ENCODE measurements at places on chromosomes 7 and 10.

GRCh38 chr7:22267930-22268615 lies 88.9 kb downstream of the RAPGEF5 start:
- no peak for DNase-seq

- DNase-seq, result no peak
These were observed 14.0 kb upstream of the INSIG1 start for GRCh38 chr7:155283565-155284194.

GRCh38 chr7:124655990-124656389 lies 109.6 kb downstream of the GPR37 start:
- DNase-seq, result peak; percentile 90

DNA sequence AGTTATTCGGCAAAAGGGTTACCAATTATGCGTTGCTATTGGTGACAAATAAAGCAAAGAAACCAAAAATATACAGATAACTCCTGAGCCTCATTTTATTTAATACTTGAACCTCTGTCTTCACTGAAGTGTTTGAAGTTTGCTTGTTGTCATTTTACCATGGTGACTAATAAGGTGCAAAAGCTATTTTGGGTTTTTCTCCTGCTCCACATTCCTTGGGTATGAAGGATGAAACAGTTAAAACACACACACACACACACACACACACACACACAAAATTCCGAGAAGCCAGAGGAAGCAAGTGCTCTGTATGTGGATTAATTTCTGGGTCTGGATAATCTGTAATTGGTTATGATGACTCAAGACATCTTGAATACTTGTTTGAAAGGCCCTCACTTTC lies 246.5 kb downstream of the COBL start:
- no peak for DNase-seq

GRCh38 chr10:12390733-12391132 lies 41.4 kb downstream of the CAMK1D start:
- DNase-seq, result no peak

DNA sequence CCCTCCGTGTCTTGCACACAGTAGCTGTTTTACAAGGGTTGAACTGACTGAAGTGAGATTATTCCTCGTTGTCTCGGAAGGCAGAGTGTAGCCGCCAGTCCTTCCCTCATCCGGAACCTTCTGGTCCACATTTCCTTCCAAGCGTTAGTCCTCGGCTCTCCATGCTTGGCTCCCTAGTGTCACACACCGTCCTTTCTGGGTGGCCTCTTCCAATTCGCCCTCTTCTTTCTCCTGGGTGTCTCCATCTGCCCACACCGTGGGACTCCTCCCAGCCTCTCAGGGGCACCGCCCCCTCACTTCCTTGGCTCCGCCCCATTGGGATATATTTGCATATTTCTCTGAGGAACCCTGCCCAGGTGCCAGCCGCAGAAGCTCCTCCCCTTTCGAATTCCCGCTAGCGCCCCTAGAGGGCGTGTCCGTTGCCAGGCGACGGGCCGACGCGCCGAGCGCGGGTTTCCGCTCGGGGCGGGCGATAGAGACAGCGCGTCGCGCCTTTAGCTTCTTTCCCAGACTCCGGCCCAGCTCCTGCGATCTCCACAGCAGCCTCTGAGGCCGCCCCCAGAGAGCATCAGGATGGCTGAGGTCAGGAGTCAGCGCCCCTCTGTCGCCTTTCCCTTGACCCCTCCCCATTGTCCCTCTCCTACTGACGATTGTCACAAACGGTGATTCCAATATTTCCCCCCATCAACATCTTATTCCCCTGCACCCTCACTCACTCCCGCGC lies at the start of gene CFAP58:
Gene CFAP58, plus strand, starts transcription at position 509 of the 724 bp plus-strand sequence. Its CDS starts 65 bp downstream, at position 574.
- DNase-seq, result peak; percentile 58

GRCh38 chr10:324593-324992 lies 189.3 kb downstream of the ZMYND11 start:
- DNase-seq, result no peak

DNA sequence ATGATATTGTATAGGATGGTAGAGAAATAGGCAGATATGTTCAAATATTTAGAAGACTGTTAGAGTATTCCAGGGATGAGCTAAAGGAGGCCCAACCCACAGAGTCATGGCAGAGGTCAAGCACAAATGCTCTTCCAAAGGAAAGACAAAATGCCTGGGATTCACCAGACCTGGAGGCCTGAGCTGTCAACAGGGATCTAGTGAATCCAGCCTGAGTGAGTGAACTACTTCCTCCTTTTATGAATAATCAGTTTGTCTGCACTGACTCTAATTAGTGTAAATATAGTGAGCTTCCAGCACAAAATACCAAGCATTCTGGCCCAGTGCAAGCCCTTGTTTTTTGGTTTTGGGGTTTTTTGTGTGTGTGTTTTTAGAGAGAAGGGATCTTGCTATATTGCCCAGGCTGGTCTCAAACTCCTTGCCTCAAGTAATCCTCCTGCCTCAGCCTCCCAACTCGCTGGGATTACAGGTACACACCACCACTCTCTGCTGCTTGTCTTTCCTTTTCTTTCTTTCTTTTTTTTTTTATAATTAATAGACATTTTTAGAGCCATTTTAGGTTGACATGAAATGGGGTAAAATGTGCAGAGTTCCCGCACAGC lies 244.4 kb downstream of the SKIDA1 start:
- no peak for DNase-seq

DNA sequence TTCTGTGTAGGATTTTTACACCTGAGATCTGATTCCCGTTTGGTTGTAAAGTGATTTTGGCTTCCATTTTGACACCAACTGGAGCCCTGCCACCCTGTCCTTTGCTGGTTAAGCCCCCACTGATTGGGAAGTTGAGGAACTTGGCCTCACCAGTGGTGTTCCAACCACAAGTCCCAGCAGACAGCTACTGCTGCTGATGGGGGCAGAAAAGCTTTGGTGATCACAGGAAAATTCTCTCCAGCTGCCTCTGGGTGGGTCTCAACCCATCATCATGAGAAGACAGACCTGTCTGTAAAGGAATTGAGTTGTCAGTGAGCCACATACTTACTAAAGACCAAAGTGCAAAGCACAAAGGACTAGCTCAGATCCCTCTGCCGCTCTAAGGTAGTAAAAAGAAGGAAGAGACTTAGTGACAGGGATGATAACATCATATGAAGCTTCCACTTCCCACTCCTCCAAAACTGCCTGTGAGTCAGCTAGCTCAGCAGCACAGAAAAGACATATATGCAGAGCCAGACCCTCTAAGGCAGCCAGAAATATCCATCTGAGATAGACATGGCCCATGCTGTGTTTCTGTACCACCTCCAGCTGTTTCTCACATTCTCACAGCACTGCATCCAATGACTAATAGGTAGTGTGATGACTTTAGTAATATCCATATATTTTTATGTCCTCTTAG lies 22.4 kb upstream of the LRRC17 start:
- no peak for DNase-seq

DNA sequence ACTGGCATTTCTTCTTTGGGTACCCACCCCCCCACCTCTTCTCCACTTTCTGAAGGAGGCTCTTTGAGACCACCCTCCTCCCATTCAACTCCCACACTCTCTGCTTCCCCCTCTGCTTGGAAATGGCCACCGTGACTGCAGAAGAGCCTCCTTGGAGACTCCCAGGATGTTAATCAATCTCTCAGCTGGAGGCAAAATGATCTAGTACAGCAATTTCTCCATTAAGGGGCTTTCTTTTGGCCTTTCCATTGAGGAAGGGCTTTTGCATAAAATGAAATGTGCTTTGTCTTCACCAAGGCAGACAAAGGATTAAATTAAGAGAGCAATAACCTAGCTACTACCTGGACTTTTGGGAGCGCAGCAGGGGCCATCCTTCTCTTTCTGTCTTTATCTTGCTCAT lies 26.1 kb downstream of the CDHR3 start:
- no peak for DNase-seq

- DNase-seq, result no peak
These were observed 6.0 kb downstream of the LDB1 start for GRCh38 chr10:102113956-102114857.

DNA sequence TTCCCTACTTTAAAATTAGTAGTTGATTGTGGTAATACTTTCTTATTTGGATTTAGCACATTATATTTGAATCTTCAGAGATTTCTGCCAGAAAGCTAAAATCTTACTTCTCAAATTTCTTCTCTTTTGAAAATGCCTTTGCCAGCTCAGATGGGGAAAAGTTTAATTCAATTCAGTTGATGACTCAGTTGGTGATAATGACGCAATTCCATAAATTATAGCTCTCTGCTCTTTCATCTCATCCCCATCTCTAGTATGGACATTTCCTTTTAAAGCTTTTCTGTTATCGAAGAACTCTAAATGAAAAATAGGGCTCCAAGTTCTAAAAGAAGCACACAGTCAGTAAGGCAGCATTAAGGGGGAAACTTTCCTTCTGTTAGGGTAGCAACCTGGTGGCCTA lies 25.5 kb downstream of the RNLS start:
- no peak for DNase-seq

DNA sequence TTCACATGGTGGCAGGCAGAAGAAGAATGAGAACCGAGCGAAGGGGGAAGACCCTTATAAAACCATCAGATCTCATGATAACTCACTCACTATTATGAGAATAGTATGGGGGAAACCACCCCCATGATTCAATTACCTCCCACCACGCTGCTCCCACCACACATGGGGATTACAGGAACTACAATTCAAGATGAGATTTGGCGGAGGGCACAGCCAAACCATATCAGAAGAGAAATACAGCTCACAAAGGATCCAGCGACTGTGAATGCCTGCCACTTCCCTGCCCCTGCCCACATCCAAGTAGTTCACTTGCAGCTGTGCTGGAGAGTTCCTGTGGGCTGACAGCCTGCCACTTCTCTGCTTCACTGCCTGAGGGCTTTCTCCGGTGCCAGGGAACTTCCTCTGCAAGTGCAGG lies 148.7 kb downstream of the C7orf25 start:
- DNase-seq, result no peak

GRCh38 chr10:106557053-106557452 lies 607.5 kb downstream of the SORCS1 start:
- no peak for DNase-seq

DNA sequence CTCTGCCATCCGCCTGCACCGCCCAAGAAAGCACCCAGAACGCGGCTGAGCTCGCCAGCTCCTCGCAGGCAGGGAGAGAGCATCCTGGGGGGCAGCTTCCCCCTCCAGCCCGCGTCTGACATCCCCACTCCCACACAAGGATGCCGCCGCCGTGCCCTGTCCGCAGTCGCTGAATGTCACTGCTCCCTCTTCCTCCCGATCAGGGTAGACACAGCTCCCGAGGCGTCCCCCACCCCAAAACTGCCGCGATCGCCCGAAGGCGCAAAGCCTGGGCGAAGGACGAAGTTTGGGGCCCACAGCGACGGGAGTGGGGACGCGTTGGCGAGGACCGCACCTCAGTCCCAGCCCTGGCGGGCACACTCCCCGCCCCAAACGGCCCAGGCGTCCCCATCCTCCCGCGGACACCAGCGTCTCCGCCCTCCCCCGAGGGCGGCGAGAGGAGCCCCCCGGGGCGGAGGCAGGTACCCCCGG lies 1.5 kb upstream of the KAT6B start:
- no peak for DNase-seq

DNA sequence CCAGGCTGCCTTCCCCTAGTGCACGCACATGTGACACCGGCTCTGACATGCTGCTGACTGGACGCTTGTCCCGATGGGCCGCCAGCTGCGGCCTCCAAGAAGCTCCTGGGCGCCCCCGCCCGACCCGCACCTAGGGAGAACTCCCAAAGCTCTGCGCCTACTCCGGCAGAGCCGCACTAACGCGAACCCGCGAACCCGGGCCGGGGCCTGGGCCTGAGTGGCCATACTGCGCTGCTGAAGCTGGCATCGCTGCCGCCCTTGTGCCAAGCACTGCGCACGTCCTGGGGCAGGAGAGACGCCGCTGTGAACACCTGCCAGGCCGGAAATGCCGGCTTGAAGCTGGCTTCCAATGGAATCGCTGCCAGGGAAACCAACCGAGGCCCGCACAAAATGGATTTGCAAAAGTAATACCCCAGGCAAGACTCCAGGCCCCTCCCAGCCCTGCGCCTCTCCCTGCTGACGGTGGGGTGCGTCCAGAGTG lies 85.1 kb downstream of the WASHC2A start:
- DNase-seq, result no peak

DNA sequence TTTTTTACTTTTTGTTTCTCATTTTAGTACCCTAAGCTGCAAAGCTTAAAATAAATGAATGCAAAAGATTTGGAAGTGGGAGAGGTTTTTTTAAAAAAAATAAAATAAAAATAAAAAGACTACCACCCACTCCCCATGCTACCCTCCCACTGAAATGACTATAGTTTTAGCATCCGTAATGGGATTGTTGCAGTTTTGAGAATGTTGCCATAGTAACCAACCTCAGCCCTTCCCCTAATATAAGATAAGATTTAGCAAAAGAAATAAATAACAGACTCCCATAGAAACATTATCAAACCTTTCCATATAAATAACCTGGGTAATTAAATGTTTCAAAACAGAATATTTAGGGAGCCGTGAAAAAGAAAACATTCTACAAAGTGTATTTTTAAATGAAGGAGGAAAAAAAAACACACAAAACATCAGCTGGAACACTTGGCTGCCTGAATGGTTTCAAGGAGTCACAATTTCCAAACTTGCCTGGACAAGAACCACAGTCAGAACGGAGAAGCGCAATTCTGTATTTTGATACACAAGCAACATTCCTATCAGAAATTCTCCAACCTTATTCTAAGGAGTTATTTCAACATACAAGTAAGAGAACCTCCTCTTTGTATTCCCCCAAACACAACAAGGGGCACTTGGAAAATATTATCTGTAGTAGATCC lies 57.4 kb downstream of the DGKI start:
- no peak for DNase-seq

- no peak for DNase-seq
These were observed 493.3 kb upstream of the SORCS1 start for GRCh38 chr10:107657851-107658250.

GRCh38 chr7:17039372-17039771 lies 157.6 kb upstream of the AGR3 start:
- DNase-seq, result no peak

- DNase-seq, result peak; percentile 27
These were observed 14.2 kb upstream of the SYPL1 start for GRCh38 chr7:106126170-106126938.

- DNase-seq, result no peak
These were observed 19.7 kb upstream of the SLC18A2 start for GRCh38 chr10:117221156-117221711.

DNA sequence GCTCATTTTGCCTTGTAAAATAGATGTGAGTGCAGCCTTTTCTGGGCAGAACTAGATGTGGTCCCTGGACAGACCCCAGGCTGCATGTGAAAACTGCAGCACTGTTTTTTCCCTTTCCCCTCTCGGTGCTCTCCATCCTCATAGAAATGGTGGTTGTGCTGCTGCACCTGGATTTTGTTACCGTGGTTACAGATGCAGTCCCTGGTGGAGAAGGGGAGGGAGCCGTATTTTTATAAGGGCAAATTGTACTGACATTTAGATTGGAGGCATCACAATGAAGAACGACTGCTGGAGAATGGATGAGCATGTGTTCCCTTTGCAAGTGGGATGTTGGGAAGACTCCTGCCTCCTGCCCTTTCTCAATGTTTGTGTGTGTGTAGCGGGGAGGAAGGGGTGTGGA lies 469.9 kb downstream of the CCSER2 start:
- DNase-seq, result no peak

DNA sequence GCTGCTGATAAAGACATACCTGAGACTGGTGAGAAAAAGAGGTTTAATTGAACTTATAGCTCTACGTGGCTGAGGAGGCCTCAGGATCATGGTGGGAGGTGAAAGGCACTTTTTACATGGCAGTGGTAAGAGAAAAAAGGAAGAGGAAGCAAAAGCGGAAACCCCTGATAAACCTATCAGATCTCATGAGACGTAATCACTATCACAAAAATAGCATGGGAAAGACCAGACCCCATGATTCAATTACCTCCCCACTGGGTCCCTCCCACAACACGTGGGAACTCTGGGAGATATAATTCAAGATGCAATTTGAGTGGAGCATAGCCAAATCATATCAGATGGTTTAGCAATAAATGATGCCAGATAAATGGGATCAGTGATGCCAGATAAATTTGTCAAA lies 892.0 kb upstream of the CELF2 start:
- no peak for DNase-seq
